ENCODE measurements at places on chromosomes 4 and X.
A peak's percentile ranks its signal among the peaks of the same experiment; 100 is the strongest.

GRCh38 chr4:182717788-182718583, 199.2 kb downstream of the DCTD start:
- no peak for DNase-seq

GRCh38 chrX:129665916-129666644, 11.3 kb upstream of the APLN start:
- DNase-seq, result no peak

DNA sequence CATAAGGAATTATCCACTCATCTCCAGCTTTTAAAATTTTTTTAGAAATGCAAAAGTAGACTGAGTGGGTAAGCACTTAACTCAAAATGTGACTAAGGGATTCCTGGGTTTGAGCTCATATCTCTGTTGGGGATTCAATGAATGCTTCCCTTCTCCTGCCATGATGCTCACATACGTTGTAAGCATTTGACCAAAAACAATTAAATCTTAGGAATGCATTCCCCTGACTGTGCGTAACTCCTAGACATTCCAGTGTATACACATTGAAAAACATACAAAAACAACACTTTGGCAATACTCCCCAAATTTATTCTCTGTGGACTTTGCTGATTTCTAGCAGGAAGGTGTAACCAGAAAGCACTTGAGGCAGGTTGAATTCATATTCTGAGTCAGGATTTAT, 29.8 kb downstream of the SPANXA2 start:
- DNase-seq, result no peak

DNA sequence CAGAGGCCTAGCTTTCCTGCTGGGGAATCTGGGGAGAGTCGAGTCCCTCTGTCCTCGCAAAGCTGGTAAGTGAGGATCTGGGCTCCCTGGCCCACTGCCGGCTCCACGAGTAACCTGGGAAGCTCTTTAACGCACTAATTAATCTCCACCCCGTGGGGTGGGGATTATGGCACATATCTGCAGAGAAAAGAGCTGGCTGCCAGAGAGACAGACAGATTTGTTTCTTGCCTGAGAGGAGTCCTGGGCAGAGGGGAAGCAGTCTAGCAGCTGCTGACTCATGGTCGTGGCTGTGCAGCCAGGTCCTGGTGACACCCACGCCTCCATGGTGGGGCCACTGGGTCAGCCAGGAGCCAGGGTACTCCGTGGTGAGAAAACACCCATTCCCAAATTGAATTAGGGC, 14.0 kb downstream of the SORCS2 start:
- DNase-seq, result no peak

DNA sequence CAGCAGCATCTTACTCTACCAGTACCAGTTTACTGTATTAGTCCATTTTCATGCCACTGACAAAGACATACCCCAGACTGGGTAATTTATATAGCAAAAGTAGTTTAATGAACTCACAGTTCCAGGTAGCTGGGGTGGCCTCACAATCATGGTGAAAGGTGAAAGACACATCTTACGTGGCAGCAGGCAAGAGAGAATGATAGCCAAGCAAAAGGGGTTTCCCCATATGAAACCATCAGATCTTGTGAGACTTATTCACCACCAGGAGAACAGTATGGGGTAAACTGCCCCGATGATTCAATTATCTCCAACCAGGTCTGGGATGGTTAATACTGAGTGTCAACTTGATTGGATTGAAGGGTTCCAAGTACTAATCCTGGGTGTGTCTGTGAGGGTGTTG, 69.3 kb downstream of the YIPF6 start:
- DNase-seq, result peak; percentile 5

DNA sequence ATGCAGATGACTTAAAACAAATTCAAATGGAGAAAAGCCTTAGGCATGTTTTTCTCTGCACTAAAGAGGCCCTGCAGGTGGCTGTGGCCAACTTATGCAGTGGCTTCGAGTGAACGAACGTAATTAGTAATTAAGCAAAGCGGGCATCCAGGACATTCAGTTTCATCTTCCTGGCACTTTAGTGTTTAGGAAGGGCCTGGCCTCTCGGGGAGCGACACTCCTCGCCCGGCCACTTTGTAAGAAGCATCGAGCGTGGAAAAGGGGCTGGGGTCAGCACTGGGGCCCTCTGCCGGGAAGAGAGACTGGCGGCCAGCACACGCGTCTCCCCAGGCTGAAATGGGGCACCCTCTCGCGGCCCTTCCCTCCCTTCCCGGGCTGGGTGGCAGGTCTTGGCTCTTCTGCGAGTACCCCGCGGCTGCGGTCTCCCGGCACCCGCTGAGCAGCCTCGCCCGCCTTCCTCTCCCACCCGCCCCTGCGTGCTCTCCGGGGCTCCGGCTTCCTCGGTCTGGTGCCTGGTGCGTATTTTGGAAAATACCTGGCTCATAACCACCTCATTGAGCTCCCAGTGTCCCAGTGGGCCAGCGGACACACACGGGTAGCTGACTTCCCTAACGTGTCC, 677 bp upstream of the CYP4V2 start:
- DNase-seq, result peak; percentile 51

DNA sequence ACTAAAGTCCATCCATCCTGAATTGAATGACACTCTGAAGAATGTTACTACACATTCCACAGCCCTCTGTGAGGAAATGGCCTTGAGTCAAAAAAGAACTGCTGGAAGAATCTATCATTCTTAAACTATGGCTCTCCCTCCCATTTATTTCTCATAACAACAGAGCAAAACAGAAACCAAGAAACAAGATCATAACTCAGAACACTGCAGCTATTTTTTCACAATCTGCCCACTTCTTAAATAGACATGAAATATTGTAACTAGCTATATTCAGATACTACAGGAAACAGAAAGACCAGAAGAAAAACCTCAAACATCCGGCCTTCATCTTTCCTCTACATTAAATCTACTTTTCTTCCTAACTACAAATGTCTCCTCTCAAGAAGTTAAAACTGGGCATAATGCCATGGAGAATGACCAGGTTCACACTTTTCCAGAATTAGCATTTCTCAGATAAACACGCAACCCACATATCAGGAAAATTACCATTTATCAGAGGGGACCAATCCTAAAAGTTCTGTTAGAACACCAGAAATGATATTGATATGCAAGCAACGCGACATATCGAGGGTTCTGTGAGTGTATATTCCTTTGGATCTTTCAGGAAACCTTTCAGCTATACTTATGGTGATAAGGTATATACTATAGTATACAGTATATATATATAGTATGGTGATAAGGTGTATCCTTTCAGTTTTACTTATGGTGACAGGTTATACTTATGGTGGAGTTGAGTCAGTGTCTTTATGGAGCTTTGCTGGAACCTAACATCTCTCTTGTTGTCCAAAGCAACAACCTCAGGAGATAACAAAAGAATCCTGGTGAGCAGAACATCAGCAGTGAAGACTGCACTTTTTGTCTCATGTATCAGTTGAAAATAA, 60.4 kb upstream of the IRF2 start:
- no peak for DNase-seq

- no peak for DNase-seq
Measured at GRCh38 chr4:88503344-88503743, 20.2 kb downstream of the PYURF start.

DNA sequence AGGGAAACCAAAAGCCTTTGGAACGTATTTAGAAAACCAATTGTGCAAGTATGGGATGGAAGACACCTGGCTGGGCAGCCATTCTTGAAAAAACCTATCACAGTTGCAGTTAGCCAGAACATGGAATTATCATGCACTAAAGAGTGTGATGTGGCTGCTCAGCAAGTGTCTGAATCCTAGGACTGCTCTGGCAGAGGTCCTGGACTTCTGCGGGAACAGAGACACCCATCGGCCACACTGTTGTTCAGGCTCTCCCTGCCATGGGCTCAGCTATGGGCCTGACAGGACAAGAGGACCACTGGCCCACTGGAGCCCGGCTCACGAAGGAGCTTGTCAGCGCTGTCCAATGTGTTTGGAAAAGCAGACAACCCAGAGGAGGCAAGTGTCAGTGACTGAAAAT, 115.7 kb upstream of the GPC4 start:
- no peak for DNase-seq

GRCh38 chr4:156571146-156571545, 400.5 kb downstream of the PDGFC start:
- no peak for DNase-seq

GRCh38 chr4:168070903-168071302, 21.4 kb upstream of the ANXA10 start:
- no peak for DNase-seq

DNA sequence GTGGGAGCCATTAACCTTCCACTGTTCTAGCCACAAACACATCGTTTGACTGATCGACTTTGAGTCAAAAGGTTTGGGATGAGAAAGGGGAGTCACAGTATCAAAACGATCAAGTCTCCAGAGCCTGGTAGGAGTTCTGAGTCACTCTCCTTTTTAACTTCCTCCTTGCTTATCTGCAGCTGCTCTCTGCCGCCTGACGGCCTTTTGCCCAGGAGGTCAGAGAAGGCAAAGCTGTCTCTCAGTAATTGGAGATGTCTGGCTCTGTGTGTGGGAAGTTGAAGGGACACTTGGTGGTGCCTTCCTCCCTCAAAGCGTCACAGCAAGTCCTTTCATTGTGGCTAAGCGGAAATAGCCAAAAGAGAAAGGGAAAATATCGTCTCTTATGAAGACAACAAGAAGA, 63.1 kb downstream of the ANOS1 start:
- DNase-seq, result no peak

DNA sequence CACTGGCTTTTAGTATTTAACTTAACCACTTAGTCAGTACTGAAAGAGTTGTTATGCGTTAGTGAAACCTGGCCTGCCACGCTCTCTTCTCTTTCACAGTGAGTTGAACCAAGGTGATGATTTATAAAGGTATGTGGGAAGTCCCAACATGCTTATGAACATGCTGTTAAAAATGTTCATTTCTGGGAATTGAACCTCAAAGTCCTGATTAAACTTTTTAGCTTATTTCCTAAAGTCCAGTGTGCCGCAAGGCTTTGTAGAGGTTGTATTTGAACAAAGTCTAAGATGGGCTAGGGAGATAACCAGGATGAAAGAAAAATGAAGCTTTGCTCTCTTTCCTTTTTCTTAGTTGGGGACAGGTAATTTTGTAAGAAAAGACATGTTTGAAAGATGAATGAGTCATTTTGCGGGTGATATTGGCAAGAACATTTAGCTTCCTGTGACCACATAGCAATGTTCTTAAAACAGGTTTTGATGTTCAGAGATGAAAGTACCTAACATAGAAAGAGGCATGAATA, 270.3 kb downstream of the DTHD1 start:
- peak; percentile 8 for DNase-seq

DNA sequence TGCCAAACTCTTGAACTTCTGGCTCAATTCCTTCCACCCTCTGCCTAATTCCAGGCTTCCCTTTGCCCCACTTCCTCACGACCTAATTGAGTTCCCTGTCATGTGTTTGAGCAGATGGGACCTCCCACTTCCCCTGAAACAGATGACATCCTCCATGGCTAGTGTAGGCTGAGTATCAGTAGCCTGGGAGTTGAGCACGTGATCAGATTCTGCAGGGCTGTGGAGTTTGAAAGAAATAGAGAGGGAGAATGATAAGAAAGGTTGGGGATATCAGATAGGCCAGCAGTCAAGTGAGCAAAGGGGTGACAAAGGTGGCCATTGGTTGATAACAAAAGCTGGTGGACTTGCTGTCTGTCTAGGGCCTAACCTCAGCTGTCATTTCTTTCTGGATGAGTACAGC, 18.8 kb upstream of the NWD2 start:
- no peak for DNase-seq

DNA sequence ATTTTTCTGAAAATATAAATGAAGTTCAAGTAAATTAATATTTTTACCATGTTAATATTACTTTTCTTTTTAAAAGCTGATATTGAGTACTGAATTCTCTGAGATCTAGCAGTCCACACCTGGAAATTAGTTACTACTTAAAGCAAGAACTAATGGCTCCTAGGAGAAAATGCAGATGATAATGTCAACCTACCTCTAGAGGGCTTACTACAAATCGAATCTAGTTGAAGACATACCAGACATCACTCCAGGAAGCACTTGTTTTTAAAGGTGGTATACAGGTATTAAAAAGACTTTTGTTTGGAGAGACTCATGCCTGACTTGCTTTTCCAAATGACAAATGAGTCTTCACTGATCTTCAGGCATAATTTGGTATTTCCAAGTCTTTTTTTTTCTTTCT, 516.4 kb upstream of the BOD1L1 start:
- no peak for DNase-seq

DNA sequence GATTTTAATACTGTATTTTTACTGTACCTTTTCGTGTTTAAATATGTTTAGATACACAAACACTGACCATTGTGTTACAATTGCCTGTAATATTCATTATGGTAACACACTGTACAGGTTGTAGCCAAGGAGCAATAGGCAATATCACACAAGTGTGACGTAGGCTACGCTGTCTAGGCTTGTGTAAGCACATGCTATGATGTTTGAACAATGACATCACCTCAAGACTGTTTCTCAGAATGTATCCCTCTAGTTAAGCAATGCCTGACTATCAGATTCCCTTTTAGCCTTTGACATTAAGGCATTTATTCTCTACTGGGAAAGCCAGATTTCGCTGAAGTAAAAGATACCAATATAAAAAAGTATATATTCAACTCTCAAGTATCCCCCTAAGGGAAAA, 66.2 kb downstream of the VCX3A start:
- DNase-seq, result no peak

DNA sequence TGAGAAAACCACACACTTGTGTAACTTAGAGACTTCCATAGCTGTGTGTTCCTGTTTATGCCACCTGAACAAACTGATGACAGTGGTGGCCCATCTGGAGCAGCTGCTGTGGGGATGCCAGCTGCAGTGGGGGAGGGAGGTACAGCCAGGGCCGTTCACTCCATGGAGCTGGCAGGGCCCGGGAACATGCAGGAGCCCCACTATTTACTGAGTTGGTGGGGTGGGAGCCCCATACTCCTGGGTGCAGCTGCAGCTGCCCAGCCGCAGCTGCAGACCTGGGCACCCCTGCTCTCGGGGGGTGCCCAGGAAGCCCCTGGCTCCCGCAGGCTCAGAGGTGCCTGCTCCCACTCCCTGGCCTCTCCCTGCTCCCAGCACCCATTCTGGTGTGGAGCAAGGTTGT, 398.6 kb upstream of the RASGEF1B start:
- no peak for DNase-seq

GRCh38 chrX:31483336-31483735, 411.5 kb upstream of the FTHL17 start:
- no peak for DNase-seq

GRCh38 chr4:181548873-181549575, 694.2 kb upstream of the TENM3 start:
- no peak for DNase-seq

DNA sequence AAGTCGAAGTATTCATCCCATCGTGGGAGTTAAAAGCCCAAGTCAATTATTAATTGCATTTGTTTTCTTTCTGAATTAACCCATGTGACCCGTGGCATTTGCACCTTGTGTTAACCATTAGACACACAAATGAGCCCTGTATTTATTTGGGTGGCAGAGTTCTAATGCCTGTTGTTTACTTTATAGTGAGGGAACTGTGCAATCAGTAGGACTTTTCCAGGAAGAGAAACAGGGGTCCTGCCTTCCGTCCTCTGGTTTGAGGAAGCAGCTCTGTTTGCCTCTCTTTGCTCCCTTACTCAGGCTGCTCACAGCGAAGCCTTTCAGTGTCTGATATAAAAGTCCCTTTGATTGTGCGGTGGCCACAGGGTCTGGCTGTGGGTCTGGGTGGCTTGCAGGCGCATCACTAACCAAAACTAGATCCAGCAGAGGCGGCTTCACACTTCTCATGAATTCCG, 263.6 kb downstream of the PTTG2 start:
- no peak for DNase-seq

- DNase-seq, result no peak
Measured at GRCh38 chr4:175671491-175671934, 140.6 kb downstream of the GPM6A start.
